NCI-H460 (cell line): ENCODE measurements at places on chromosomes 5 and 9. TPM values are rescaled to one million over a fixed set of nuclear protein-coding genes. Genes with fewer than 3 reads are reported as not detected.

CFAP77 gene
- not detected in 2 replicates for total RNA-seq

CDKN2B gene
- not detected in 2 replicates for total RNA-seq

FAM151B gene
- 2.3 TPM in 2 replicates for total RNA-seq

SGCD gene
- total RNA-seq, result 0.30 TPM in 1 of 2 replicates, not detected in the other

SDHA gene
- total RNA-seq, result 89.9 and 95.3 TPM in 2 replicates

NOXA1 gene
- 0.92 and 2.0 TPM in 2 replicates for total RNA-seq

CDKN2A gene
- not detected in 2 replicates for total RNA-seq

POU5F2 gene
- 0.58 and 0.87 TPM in 2 replicates for total RNA-seq

GLRA1 gene
- not detected in 2 replicates for total RNA-seq

SPATA31D4 gene
- total RNA-seq, result not detected in 2 replicates

INSL6 gene
- total RNA-seq, result not detected in 2 replicates

SPINK13 gene
- total RNA-seq, result 1.3 and 2.8 TPM in 2 replicates

PCDHGA2 gene
- total RNA-seq, result 0.12 TPM in 2 replicates

CATSPER3 gene
- total RNA-seq, result 0.17 and 0.40 TPM in 2 replicates

CNTNAP3B gene
- 0.46 and 0.67 TPM in 2 replicates for total RNA-seq

STPG3 gene
- total RNA-seq, result not detected in 2 replicates

CRHBP gene
- not detected in 2 replicates for total RNA-seq

GBGT1 gene
- total RNA-seq, result 0.27 and 1.0 TPM in 2 replicates

P4HA2 gene
- 28.5 and 36.8 TPM in 2 replicates for total RNA-seq

TAS2R1 gene
- total RNA-seq, result not detected in 2 replicates
